ENCODE measurements at places on chromosomes 7 and 10. TPM values are rescaled to one million over a fixed set of nuclear protein-coding genes. Genes with fewer than 3 reads are reported as not detected.

SLK gene
- total RNA-seq: 30.8 TPM

GPR85 gene
- 0.90 TPM for total RNA-seq

DTX2 gene
- 12.8 TPM for total RNA-seq

- DNase-seq: no peak
Measured at GRCh38 chr10:63491588-63492316, 26.0 kb upstream of the JMJD1C start.

GRCh38 chr10:23656735-23657134 is 217.9 kb downstream of the OTUD1 start:
- DNase-seq: no peak

DNA sequence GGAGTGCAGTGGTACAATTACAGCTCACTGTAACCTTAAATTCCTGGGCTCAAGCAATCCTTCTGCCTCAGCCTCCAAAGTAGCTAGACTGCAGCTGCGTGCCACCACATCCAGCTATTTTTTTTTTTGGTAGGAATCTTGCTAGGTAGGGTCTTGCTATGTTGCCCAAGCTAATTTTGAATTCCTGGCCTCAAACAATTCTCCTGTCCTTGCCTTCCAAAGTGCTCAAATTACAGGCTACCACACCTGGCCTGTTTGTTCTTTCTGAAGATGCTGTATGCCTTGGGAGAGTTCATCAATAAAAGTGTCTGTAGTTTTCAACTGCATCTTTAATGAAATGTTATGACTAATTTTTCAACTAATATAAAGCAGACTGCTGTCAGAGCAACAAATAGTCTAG is 452 bp downstream of the SAMD9 start:
- DNase-seq: no peak

GRCh38 chr7:40348126-40348728 is 213.4 kb downstream of the SUGCT start:
- DNase-seq: no peak

- no peak for DNase-seq
Measured at GRCh38 chr7:12653518-12653917, 33.9 kb upstream of the ARL4A start.

- DNase-seq: no peak
Measured at GRCh38 chr10:113239566-113240350, 289.7 kb downstream of the TCF7L2 start.

- no peak for DNase-seq
Measured at GRCh38 chr7:30460246-30460633, 18.3 kb downstream of the NOD1 start.

GRCh38 chr7:148963583-148964482 is 64.5 kb downstream of the PDIA4 start:
- peak; percentile 41 for DNase-seq

DNA sequence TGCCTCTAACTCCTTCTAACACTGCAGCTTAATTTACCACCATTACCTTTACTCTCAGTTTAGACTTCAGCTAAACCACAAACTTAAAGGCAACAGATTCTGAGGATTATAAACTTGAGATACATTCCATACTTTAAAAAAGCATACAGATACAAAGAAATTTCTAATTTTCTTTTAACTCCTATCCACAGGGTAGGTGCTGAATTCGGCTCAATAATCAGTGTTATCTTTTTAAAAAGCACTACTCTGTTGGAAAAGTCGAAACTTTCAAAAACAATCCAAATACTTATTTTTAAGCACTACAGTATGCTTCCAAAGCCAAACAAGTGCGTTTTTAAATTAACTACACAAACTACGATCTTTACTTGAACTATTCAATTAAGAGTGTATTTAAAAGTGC is 1.0 kb downstream of the SMNDC1 start:
- no peak for DNase-seq

DNA sequence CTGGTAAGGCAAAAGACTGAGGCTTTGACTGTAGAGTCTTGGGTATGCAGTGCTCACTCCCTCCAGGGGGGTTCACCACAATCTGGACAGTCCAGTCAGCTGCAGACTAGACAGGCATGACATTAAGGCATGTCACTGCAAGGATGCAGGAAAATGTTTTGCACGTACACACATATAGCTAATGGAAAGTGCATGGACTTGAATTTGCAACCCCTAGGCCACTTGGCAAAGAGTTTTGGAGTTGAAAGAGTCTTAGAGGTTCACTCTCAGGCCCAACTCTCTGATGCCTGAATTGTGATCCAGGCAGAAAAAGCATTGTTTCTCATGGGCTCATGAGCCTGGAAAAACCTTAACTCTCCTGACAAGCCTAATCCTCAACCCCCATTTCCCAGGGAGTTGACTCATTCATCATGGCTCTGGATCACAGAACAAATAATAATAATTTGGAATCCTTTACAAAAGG is 51.9 kb downstream of the LAMB4 start:
- no peak for DNase-seq

DNA sequence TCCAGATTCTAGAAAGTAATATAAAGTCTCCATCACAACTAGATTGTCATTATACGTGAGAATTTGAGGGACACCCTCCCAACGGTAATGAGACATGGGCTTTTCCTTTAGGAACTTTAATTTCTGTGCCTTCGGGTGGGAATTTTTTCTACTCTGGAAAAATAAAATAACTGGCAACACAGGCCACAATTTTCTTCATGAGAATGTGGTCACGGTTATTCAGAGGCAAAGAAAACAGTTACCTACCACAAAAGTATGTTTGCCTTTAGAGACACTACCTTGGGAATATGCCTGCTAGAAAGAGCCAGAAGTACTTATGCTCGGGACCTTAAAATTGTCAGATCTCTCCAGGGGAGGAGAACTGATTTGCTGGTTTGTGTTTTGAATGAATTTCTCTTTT is 99.4 kb downstream of the ITGA8 start:
- DNase-seq: no peak

DNA sequence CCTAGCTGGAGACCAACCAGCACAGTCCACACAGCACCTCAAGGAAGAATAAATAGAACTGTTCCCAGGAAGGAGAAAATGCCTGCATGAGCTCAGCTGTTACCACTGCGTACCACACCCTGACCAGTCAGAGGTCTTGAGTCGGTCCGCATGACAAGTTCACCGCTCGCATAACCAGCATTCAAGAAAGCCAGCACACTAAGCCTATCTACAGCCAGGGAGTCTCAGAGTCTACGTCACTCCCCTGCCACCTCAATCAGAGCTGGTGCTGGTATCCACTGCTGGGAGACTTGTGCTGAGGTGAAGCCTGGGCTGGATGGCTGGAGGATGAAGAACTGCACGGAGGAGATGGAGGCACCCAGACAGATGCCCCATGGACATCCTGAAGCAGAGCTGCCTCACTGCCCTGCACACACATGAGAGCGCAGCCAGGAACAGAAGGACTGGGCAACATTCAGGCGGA is 19.6 kb downstream of the AKR1C1 start:
- DNase-seq: no peak

DNA sequence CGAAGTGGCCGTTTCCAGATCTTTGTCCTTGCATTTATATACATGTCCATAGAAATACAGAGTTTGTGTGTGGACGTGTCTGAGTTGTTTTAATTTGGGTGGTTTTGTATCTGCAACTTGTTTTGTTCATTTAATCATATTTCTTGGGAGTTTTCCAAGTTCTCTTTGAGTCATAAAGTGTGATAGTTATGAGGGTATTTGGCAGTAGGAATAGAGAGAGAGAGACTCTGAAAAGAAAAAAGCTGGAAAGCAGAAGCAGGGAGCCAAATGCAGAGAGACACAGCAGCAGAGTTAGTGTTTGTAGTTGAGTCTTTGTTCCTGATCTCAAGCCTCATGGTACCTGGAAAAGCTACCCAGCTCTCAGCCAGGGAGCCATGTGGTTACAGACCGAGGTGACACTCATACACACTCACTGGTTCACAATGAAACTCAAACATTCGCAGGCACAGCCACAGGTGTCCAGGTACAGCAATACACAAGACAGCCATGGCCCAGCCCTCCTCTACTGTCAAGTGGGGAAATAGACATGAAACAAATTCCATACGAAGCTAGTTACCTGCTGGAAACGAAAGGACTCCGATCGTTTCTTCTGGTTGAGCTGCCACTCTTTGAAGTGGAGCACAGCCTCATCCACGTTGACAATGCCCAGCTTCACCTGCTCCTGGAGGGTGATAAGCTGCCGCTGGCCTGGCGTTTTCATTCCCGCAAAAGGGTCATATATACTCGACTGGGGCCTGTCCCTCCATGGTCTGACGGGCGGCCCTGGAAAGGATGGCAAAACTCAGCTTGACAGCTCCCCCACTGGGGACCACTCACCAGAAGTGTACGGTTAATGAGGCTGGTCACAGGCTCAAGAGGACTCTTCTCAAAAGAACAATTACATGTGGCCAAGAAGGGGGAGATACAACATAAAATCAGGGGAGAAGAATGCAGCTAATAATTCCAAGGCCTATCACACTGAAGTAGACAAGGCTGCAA is 33.3 kb upstream of the TM9SF3 start:
- DNase-seq: no peak

GRCh38 chr10:53123311-53123710 is 350.7 kb upstream of the MBL2 start:
- no peak for DNase-seq

- DNase-seq: no peak
Measured at GRCh38 chr7:12518920-12519681, 51.4 kb upstream of the SCIN start.

GRCh38 chr10:130491693-130492050 is 355.5 kb downstream of the GLRX3 start:
- DNase-seq: no peak

GRCh38 chr10:44864051-44864450 is 47.1 kb upstream of the TMEM72 start:
- DNase-seq: no peak

DNA sequence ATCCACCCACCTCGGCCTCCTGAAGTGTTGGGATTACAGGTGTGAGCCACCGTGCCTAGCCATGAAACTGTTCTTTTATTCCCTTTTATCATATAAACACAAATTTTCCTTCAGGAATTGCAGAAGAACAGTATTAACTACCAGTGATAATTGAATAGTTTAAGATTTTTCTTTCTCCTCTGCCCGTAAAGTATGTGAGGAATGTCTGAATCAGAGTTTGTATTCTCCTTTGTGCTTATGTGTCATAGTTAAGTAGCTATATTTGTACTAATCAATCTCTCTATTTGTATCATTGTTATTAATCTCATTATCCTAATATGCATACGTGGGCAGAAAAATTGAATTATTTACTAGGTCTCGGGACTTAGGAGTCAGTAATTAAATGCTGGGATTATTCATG is 83.6 kb downstream of the ZNF277 start:
- DNase-seq: no peak

- DNase-seq: no peak
Measured at GRCh38 chr10:77104459-77104980, 533.1 kb downstream of the KCNMA1 start.
